ENCODE measurements at places on chromosomes 4 and X. TPM values are rescaled to one million over a fixed set of nuclear protein-coding genes. Genes with fewer than 3 reads are reported as not detected.

DNA sequence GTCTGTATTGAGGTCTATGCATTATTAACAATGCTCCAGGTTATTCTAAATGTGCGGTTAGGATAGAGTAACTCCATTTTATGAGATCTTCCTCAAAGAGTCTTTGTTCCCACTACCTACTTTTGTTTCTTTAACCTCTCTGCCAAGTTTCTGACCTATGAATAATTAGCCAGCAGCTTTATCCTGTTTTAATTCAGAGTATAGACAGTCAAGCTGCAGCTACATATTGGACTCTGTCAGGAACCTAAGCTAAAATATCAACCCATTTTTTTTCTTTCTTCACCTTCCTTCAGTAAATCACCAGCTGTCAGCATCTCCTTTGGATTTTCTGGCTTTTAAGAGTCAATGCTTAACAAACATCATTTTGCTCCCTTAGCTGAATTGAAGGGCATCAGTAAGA, 72.3 kb downstream of the TMEM47 start:
- no peak overlapping the region for H3K4me3 ChIP-seq
- no peak overlapping the region for H3K27ac ChIP-seq
- H3K27me3 ChIP-seq = no peaks in the 10 kb centered on the region
- no peaks in the 10 kb centered on the region for H3K4me1 ChIP-seq
- no peaks in the 10 kb centered on the region for H3K36me3 ChIP-seq
- DNase-seq = no peak

- DNase-seq = no peak
- no peak overlapping the region for H3K27ac ChIP-seq
- no peaks in the 10 kb centered on the region for H3K27me3 ChIP-seq
These were observed 38.6 kb upstream of the TMEM184C start for GRCh38 chr4:147578593-147578992.

DNA sequence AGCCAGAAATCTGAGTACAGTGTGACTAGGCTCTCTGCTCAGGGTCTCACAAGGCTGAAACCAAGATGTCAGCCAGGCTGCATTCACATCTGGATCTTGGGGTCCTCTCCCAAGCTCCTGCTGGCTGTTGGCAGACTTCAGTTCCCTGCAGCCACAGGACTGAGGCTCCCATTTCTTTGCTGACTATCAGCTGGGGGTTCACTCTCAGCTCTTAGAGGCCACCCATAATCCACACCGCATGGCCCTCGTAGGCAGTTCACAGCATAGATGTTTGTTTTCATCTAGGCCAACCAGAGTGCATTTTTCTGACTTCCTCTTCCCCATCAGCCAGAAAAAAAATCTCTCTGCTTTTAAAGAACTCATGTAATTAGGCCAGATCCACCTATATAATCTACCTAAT, 8.2 kb upstream of the WDR44 start:
- no peaks in the 10 kb centered on the region for H3K4me1 ChIP-seq
- DNase-seq = no peak
- H3K27me3 ChIP-seq = no peaks in the 10 kb centered on the region
- H3K4me3 ChIP-seq = no peak overlapping the region

Gene TSPAN6
- 0.17 TPM for total RNA-seq

- no peaks in the 10 kb centered on the region for H3K36me3 ChIP-seq
- H3K4me1 ChIP-seq = peaks cover 8% of the 10 kb centered on the region
- no peaks in the 10 kb centered on the region for H3K27me3 ChIP-seq
- DNase-seq = peak; percentile 71
- H3K4me3 ChIP-seq = peak overlapping the region; percentile 93
These were observed 895 bp downstream of the USP51 start for GRCh38 chrX:55488593-55489313.

Gene ASMT
- total RNA-seq = not detected

Gene FAM184B
- not detected for total RNA-seq

- H3K36me3 ChIP-seq = peaks cover 17% of the 10 kb centered on the region
- no peak for DNase-seq
- H3K27ac ChIP-seq = peak overlapping the region; percentile 42
- no peaks in the 10 kb centered on the region for H3K27me3 ChIP-seq
- H3K4me3 ChIP-seq = no peak overlapping the region
- peaks cover 65% of the 10 kb centered on the region for H3K4me1 ChIP-seq
These were observed 29.6 kb downstream of the DOCK11 start for GRCh38 chrX:118525174-118525730.

GRCh38 chr4:6852582-6852981, 57.0 kb upstream of the TBC1D14 start:
- H3K36me3 ChIP-seq = peaks cover 55% of the 10 kb centered on the region
- H3K4me3 ChIP-seq = no peak overlapping the region
- H3K27me3 ChIP-seq = no peaks in the 10 kb centered on the region
- no peak overlapping the region for H3K27ac ChIP-seq

Gene GRSF1
- total RNA-seq = 58.6 TPM

DNA sequence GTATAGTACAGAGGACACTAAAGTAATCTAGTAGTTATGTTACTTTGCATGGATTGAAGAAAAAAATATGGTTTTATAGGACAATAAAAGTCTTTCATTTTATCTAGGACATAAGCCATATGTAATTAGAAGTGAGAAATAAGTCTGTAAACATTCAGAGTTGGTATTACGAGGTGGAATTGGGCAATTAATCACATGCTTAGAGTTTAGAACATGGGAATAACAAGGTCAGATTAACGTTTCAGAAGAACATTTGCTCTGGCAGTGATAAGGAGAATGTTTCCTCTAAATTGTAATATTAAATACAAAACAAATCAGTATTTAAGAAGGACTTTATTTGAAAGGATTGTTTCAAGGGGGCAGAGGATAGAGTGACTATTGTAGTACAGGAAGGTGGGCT, 15.6 kb upstream of the SULT1E1 start:
- no peak overlapping the region for H3K27ac ChIP-seq

DNA sequence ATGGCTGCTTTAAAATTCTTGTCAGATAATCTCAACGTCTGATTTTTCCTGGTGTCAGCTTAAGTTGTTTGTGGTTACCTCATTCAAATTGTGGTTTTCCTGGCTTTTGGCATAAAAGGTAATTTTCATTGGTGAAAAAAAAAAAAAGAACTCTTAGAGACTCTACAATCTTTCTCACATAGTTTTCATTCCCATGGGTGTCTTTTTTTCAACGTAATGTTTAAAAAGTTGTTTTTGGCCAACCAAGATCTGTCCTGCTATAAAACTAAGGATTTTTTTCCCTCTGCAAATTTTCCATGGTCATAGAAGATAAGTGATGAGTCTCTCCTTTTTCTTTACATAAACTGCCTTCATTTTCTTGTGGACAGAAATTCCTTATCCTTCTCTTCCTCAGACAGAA, 28.9 kb upstream of the RPS6KA6 start:
- no peaks in the 10 kb centered on the region for H3K4me1 ChIP-seq
- no peak for DNase-seq
- no peak overlapping the region for H3K4me3 ChIP-seq
- no peaks in the 10 kb centered on the region for H3K27me3 ChIP-seq

GRCh38 chr4:180811556-180811955, 1431.6 kb upstream of the TENM3 start:
- H3K36me3 ChIP-seq = no peaks in the 10 kb centered on the region
- H3K27me3 ChIP-seq = no peaks in the 10 kb centered on the region
- H3K4me1 ChIP-seq = no peaks in the 10 kb centered on the region
- H3K27ac ChIP-seq = no peak overlapping the region
- no peak for DNase-seq
- H3K4me3 ChIP-seq = no peak overlapping the region

Gene PRRG3
- total RNA-seq = not detected

All from activated naive CD8-positive, alpha-beta T cell treated with anti-CD3 and anti-CD28 coated beads, Interleukin-2, amount 10 ng/mL, durations not matched to agents 7 days and 5 days (primary cell).